CD4-positive, alpha-beta T cell treated with Interleukin-4 for 1 hour (primary cell): ENCODE measurements at places on chromosomes 12 and 14.

- DNase-seq: no peak
These were observed 4.5 kb downstream of the DDHD1 start for GRCh38 chr14:53148671-53149070.

- no peak for DNase-seq
These were observed 31.5 kb upstream of the ACTN1 start for GRCh38 chr14:69010648-69011047.

- DNase-seq: no peak
These were observed 26.1 kb downstream of the SERPINA11 start for GRCh38 chr14:94426526-94426925.

DNA sequence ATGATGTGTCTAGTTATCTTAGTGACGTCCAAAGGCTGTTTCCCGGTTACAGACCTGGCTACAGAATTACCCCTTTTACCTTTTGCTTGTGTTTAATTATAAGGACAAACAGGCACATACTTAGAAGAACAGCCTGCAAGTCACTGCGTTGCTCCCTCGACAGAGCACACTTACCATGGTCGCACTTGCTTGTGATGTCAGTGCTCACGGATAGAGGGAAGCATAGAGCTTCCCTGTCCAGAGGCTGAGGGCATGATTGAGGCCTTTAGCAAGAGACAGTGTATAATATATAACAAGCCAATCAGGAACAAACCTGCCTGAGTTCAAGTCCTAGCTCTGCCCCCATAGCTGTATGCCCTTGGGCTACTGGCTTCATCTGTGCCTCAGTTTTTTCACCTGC is 73.2 kb upstream of the SCN8A start:
- no peak for DNase-seq

- no peak for DNase-seq
These were observed 72.0 kb downstream of the PPP2R5E start for GRCh38 chr14:63470962-63471793.

DNA sequence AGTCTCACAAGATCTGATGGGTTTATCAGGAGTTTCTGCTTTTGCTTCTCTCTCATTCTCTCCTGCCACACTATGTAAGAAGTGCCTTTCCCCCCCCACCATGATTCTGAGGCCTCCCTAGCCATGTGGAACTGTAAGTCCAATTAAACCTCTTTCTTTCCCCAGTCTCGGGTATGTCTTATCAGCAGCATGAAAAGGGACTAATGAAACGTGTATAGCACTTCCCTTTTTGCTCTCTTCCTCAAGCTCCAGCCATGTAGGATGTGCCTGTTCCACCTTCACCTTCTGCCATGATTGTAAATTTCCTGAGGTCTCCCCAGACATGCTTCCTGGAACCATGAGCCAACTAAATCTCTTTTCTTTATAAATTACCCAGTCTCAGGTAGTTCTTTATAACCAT is 7.0 kb upstream of the CRACR2A start:
- no peak for DNase-seq

- DNase-seq: no peak
These were observed 34.1 kb downstream of the CCDC85C start for GRCh38 chr14:99569725-99570543.

- no peak for DNase-seq
These were observed 49.8 kb downstream of the CNTN1 start for GRCh38 chr12:40742041-40742440.

- DNase-seq: no peak
These were observed 116.5 kb downstream of the SRGAP1 start for GRCh38 chr12:63961048-63961447.

DNA sequence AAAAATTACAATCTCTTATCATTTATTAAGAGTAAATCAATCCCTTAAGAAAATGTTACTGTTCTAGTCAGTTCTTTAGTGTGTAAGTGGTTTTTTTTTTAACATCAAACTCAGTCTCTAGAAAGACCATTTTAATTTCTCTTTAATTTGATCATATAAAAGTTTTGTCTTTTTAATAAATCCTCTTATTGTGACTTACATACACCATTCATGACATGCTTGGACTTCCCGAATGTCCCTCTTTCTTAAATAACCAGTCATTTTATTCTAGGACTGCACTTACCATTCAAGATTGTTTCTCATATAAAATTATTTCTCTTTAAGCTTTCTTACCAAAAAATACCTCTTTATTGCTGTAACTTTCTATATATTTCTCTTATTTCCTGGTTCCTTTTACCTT is 60.8 kb upstream of the EVL start:
- no peak for DNase-seq

DNA sequence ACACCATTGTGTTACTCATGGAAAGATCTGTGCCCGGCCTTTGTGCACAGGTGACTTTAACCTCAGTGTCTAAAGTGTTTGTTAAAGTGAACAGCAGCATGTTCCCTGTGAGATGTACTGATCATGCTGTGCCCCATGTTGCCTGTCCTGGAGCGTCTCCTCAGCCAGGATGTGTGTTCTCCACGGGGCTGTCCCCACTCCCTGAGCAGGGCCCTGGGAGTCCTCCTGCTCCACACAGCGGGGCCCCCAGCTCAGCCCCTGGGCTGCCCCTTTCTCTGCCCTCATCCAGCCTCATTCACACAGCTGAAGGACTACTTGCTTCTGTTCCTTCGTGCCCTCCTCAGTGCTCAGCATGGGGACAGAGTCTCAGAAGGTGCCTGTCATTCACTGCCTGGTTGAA is 131.5 kb downstream of the SLC38A6 start:
- DNase-seq: no peak

- no peak for DNase-seq
These were observed 124.0 kb downstream of the PDE3A start for GRCh38 chr12:20492251-20492760.

GRCh38 chr14:32977913-32978312 is 39.2 kb downstream of the NPAS3 start:
- no peak for DNase-seq

DNA sequence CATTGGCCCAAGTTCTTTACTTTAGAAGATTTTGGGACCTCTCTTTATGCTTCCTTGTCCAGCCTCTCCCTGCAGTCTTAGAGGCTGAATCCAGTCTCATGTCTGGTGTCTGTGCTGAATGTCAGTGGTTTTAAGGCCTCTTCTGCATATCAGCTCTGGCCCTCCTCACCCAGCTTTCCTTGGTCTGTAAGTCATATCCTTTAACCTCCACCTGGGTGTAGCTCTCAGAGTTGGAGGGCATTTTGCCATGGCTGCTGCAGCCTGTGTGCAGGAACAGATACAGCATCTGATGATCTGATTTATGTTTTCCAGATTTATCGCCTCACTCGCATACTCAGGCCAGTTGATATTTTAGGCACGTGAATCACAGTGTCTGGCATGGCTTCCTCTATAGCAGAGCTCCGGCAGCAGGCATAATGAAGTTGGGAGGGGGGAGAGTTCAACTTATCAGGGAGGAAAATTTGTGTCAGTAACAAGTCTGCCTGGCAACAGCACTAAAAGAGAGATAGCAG is 335.0 kb downstream of the PCNX1 start:
- no peak for DNase-seq

DNA sequence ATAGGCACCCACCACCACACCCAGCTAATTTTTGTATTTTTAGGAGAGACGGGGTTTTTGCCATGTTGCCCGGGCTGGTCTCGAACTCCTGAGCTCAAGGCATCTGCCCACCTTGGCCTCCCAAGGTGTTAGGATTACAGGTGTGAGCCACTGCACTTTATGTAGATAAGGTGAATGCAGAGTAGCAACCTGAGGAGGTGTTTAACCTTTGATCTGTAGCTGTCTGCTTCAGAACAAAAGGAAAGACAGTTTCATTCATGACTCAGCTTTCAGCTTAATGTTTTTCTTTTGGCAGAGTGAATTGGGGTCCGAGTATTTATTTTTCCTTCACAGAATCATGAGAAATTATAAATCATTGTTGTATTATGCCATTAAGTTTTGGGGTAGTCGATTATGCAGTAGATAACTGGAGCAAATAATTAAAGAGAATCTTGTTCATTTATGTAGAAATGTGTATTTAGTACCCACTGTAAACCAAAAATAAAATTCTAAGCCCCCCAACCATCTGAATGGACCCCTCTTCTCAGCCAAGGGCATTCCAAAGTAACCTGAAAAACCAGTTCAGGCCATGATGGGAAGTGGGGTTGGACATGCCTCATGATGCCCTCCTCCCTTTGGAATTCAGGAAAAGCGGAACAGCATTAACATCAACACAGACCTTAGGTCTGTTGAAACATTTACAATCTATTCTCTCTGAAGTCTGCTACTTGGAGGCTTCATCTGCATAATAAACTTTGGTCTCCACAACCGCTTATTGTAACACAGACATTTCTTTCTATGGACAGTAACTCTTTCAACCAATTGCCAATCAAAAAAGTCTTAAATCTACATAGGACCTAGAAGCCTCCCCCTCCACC is 10.7 kb upstream of the STX2 start:
- no peak for DNase-seq

DNA sequence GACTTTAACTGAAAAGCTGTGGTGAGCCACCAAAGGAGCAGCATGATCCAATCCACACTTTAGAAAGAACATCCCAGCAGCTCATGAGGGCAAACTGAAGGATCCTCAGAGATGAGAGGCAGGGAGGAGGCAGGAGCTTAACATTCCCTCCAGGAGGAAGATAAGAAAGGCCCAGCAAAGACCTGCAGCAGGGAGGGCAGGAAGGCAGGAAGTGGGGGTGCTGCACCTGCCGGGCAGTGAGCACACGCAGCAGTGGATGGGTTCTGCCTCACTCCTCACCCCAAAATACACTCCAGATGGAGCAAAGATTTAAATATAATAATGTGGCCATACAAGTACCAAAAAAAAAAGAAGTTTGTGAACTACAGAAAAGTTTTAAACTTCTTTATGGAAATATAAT is 48.4 kb downstream of the GCH1 start:
- no peak for DNase-seq
